Activated CD8-positive, alpha-beta memory T cell treated with anti-CD3 and anti-CD28 coated beads, Interleukin-2, amount 10 ng/mL, durations not matched to agents 7 days and 5 days (primary cell): ENCODE measurements at places on chromosomes 1 and 21. TPM values are rescaled to one million over a fixed set of nuclear protein-coding genes. Genes with fewer than 3 reads are reported as not detected.

Gene C1orf232
- total RNA-seq = not detected

GRCh38 chr21:15667819-15668218 is 62.0 kb upstream of the USP25 start:
- H3K4me1 ChIP-seq = no peaks in the 10 kb centered on the region
- no peak overlapping the region for H3K4me3 ChIP-seq
- H3K27me3 ChIP-seq = no peaks in the 10 kb centered on the region

DNA sequence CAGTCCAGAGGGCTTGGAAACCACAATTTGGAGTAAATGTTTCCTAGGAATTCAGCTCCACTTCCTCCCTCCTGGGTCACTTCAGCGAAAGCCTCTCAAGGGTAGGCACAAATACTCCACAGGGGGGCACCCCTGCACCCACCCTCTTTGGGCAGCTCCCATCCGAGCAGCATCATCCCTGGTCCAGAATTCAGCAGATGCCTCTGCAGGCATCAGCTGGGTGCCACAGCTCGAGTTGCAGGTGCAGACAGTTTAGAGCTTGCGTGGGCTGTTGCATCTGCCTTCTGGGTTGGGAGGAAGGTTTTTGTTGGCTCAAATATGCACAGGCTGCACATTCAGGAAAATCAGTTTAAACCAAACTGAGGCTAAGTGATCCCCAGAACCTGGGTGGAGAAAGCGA is 25.0 kb downstream of the KANK4 start:
- H3K4me1 ChIP-seq = peaks cover 9% of the 10 kb centered on the region
- no peak for DNase-seq
- H3K27ac ChIP-seq = no peak overlapping the region
- H3K4me3 ChIP-seq = no peak overlapping the region

DNA sequence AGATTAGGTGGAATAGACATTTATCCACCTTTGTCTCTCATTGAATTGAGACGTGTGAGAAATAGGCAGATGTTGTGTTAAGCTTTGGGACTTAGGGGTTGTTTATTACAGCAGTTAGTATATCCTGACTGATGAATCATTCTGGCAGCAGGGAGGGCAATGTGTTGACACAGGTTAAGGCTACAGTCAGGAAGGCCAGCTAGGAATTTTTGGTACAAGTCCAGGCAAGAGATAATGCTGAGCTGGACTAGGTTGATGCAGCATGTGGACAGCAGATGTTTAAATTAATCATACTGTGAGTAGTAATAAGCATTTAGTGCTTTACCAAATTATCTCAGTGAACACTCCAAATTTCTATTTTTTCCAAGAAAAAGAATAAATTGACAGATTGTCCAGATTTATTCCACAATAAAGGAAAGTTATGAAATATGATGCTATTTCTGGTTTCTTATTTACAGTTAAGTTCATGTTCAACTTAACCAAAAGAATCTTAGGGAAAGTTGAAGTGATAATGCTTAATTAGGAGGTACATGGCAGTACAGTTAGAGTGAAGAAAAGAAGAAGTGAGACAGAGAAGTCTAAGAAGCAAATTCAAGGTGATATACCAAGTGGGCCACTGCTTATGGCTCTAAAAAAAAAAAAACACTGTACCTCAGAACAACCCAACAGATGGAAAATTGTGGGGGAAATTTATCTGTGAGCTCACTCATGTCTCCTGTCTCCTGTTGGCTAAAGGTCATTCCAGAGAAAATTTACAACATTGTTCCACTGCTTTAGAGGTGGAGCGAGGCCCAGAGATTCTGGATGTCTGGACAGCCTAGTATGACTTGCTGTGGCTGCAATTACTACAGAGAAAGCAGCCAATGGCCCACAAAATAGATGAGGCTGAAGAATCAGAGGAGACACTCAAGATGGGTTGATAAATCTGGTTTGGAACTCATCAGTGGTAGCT is 102.7 kb upstream of the C21orf91 start:
- H3K27me3 ChIP-seq = peaks cover 4% of the 10 kb centered on the region
- H3K27ac ChIP-seq = no peak overlapping the region
- peaks cover 9% of the 10 kb centered on the region for H3K36me3 ChIP-seq

GRCh38 chr1:65232461-65232990 is 76.8 kb upstream of the DNAJC6 start:
- no peak overlapping the region for H3K4me3 ChIP-seq
- DNase-seq = no peak
- H3K36me3 ChIP-seq = peaks cover 19% of the 10 kb centered on the region
- H3K27me3 ChIP-seq = no peaks in the 10 kb centered on the region
- H3K27ac ChIP-seq = no peak overlapping the region
- H3K4me1 ChIP-seq = peaks cover 34% of the 10 kb centered on the region

DNA sequence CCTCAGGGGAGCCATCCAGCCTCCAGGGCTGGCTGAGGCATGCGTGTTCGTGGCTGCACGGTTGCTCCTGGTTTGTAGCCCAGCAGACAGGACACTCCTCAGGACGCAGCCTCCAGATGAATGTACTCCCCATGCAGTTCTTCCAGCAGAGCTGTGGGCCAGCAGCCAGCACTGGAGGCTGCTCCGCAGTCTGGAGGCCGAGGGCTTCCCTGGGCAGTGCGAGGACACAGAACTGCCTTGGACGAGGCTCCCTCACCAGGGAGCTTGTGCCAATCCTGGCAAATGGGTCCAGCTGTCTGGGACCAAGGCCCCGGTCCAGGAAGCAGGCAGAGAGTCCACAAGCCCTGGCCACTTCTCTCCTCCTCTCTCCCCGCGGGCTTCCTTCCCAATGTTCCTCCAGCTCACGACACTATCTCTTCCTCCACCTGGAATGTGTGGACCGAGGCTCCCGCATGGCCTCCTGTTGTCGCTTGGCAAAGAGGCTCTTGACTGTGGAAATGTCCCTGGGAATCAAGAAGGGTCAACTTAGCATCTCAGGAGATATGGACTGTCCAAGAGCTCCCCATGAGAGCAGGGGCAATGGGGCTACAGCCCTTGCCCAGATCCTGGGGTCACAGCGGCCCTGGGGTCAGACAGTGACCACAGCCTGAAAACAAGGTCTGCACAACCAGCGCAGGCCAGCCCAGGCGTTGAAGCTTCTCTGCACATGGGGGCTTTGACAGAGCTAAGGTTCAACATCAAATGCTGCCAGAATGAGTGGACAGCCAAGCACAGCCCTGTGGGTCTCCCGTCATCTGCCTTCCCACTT is 5.3 kb downstream of the EDN2 start:
- H3K4me3 ChIP-seq = no peak overlapping the region
- no peaks in the 10 kb centered on the region for H3K4me1 ChIP-seq
- H3K36me3 ChIP-seq = no peaks in the 10 kb centered on the region
- DNase-seq = no peak
- no peak overlapping the region for H3K27ac ChIP-seq

DNA sequence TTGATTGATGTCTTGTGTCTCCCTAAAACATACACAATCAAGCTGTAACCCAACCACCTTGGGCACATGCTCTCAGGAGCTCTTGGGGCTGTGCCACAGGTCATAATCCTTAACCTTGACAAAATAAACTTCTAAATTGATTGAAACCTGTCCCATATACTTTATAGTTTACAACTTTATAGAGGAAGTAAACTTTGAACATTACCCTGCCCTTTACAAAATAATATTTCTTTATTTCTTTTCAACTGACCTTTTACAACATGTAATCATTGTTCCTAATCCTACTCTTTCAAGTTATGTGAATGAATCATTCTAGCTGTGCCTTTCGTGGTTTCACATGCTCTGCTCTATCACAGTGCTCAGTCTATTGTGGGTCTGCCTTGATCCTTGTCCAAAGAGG is 118.3 kb upstream of the ATP1A1 start:
- no peaks in the 10 kb centered on the region for H3K27me3 ChIP-seq
- H3K4me1 ChIP-seq = peaks cover 24% of the 10 kb centered on the region
- no peak overlapping the region for H3K4me3 ChIP-seq
- no peak overlapping the region for H3K27ac ChIP-seq
